ENCODE measurements at places on chromosomes 12 and 14.

- peak; percentile 56 for DNase-seq
These were observed 10.0 kb upstream of the DDX47 start for GRCh38 chr12:12803186-12803585.

- DNase-seq: no peak
These were observed 42.0 kb downstream of the TRAF3 start for GRCh38 chr14:102819176-102819628.

DNA sequence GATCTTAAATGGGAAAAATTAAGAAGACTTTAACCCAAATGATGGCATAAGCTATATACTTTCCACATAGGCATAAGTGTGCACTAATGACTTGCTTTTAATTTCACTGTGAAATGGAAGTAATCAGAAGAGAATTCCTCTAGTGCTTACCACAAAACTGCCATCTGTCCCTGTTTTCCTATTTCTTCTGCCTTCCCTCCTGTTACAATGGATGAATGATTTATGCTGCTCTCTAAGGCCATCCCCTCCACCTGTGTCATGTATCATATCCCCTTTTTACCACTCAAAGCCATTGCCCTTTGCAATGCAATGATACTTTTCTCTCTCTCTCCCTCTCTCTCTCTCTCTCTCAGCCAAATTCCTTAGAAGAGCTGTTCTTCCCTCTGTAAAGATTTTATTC lies 109.1 kb downstream of the C12orf50 start:
- DNase-seq: no peak

- DNase-seq: no peak
These were observed 113.9 kb upstream of the FGD4 start for GRCh38 chr12:32285489-32285888.

- no peak for DNase-seq
These were observed 43.9 kb downstream of the TMTC3 start for GRCh38 chr12:88185988-88186387.

- DNase-seq: no peak
These were observed 66.0 kb downstream of the BMP4 start for GRCh38 chr14:53890611-53891101.

GRCh38 chr12:93292213-93292612 lies 85.5 kb upstream of the NUDT4 start:
- no peak for DNase-seq

DNA sequence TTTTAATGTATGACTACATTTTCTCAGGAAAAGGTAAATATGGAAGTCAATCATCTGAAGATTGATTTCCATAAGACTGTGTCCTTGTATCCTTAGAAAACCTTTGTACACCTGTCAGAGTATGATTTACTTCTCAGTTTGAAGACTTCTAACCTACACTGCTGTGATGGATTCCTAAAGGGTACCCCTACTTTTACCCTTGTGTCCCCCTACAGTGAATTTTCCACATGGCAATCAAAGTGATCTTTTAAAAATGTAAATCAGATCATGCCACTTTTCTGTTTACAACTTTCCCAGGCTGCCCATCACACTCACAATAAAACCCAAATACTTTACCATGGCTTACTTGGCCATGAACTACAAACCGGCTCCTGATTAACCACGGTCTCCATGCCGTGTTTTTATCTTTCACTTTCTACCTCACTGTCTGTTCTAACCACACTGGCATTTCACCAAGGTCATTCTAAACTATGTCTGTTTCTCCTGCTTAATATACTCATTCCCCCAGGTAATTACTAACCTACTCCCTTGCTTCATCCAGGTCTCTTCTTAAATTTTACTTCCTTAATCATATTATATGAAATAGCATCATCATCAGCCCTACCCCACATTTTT lies 8.1 kb downstream of the DNAI7 start:
- DNase-seq: no peak

DNA sequence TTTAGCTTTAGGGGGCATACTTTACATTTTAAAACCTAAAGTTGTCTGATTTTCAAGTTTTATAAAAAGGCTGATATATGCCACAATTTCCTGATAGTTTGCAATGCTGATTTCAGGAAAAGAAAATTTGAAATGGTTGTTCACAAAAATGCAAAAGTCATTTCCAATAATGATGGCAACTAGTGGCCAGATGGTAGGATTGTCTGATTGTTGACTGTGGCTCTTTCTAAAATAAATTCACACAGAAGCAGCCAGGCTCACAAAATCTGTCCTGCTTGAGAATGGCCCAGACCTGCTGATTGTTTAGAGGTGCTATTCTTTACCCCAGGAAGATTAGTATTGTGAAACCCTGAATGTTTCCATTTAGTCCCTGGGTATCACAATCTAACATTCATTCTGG lies 220.3 kb downstream of the NELL2 start:
- no peak for DNase-seq

- no peak for DNase-seq
These were observed 49.2 kb downstream of the GALNT4 start for GRCh38 chr12:89475203-89475990.

DNA sequence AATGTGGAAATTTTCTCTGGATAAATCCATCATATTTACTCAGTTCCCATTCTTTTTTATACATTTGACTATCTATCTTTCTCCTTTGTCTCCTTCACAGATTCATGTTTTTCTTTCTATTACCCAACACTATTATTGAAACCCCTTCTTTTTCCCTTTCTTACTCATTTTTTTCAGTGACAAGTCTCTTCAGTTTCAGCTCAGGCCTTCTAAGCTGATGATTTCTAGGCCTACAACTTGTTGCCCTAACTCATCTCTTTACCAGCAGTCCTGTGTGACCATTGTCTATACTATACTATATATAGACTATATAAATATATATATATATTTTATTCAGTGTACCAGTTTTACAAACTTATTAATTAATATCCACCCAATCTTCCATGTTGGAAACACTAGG lies 31.8 kb downstream of the SLC16A7 start:
- DNase-seq: no peak

- DNase-seq: no peak
These were observed 111.4 kb downstream of the ZFP36L1 start for GRCh38 chr14:68681256-68682011.

DNA sequence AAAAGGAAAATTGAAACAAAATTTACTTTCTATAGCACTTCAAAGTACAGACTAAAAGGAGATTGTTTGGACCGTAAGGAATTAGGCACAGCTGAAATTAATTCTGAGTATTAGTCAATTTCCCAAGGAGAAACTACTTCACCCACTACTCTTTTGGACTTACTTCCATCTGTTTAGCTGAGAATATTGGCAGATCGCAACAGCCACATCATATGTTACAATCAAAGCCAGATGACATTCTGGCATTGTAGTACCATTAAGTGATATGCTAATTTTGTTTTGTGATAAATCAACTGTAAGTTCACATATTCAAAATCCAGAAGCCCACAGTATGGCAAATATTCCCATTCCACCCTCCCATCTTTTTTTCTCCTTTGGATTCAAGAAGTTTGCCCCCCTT lies 47.1 kb upstream of the ANKS1B start:
- DNase-seq: no peak

GRCh38 chr12:104974626-104975290 lies 11.4 kb upstream of the NOPCHAP1 start:
- no peak for DNase-seq

DNA sequence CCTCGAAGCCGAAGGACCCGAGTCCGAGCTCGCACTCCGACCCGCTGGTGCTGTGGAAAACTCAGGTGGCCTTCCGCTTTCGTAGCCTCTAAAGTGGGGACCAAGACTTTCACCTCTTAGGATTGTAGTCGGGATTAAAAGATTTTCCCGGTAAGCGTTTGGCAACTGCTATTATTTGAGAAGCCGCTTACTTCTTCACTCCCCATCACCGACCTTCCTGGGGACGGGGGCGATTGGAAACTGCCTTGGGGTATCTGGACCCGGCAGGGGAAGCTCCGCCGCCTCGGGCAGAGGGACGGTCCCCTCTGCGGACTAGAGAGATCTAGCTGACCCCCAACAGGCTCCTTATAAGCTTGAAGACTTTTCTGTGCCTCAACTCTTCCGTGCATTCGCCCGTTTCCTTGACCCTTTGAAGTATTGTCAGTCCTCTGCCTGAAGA lies 659 bp downstream of the TRAFD1 start:
- no peak for DNase-seq

DNA sequence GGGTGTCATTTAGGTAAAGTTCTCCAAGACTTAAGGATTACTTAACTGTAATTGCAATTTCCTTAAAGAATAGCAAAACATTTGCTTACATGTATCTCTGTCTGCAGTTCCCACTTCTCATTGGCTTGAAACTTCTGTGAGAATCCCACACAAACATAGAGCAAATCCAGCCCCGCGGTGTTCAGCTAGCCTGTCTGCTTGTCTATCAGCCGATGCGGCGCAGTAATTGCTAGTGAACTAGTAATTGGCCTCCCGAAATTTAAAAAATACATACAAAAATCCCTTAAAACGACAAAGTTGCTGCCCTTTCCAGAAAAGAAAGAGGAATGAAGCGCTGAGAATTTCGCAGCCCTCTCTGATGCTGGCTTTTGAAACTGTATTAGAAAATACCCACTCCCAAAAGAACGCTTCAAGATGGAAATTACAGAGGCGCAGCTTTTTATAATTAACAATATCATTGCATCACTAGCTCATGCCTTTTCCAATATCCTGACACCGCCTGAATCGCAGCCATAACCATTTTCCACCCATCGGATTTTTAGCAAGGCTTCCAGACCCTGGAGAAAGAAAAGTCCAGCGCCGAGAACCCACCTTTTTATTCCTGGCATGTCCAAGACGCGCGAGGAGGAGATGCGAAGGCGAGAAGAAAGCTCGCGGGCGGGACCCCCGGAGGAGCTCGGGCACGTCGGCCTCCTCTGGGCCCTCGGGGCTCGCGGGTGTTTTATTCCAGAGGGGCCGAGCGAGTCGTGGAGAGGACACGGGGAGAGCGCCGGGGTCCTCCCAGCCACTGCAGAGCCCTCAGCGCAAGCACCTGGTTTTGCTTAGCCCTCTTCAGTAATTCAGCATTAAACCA lies 646 bp downstream of the FBLN5 start:
- peak; percentile 0 for DNase-seq

DNA sequence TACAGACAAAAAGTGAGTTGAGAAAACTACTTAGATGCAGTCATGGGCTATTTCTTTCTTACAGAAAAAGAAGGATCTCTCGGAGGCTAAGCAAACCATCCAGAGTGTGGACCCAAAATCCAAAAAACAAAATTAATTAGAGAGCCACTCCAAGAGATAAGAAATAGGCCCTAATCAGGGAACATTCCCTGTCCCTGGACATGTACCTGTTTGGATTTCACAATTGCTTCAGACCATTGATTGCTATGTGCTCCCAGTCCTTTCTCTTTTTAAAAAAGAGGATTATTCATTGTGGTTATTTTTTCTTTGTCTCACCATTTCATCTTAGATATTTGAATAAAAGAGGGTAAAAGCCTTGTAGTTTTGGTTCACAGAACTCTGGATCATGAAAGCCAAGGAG lies 549.9 kb downstream of the ETNK1 start:
- DNase-seq: no peak

DNA sequence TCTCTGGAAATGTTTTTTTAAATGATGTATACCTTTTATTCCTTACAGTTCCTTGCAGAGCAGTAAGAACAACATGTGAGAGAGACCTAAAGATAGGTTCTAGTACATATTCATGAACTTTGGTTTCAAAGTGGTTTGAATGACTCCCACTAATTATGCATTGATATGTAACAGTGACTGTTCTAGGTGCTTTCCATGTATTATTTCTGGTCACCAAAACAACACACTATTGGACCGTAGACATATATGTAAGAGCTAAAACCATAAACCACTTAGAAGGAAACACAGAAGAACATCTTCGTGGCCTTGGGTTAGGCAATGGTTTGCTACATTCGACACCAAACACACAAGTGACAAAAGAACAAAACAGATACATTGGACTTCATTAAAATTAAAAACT lies 37.9 kb downstream of the SOX5 start:
- DNase-seq: no peak

DNA sequence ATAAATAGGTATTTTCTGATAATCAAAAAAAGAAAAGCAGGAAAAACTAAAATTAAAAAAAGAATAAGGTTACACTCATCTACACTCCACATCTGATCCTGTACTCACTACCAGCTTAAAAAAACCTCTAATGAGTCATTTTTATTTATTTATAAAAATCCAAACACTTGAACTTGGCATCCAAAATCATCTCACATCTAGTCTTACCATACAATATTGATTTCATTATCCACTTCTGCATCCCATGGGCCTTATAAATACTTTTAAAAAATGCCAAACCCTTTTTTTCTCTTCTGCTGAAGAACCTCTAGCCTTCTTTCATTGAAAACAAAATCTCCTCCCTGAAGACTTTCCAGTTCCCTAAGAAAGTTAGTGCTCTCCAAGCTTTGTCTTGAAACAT lies 109.7 kb downstream of the TMTC3 start:
- no peak for DNase-seq

DNA sequence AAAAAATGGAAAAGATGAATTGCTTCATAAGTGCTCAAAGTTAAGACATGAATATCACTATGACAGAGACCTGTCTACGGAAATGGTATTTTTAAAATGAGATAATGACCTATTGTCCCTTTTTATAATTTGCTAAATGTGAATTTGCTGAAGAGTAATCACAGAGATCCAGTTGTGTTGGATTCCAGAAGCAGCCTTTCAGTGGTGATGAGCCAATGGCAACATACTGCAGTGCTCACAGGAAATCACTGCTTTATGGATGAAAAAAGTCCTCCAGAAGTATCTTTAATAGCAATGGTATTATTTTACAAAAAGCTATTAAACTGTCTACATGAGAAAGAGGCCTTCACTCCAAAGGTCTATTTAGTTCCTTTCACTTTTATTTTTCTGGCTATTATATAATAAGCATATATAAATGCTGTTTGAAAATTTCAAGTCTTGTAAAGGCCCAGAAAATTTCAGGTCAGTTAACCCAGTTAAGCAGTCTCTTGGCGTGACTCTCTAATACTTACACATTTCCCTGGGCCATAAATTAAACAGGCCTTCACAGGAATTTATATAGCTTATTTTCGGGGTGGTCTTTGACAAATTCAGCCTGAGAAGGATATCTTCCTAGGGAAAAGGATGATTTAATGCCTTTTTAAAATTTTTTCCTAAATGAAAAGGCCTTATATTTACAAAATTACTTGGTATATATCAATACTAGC lies 55.4 kb downstream of the KCNJ8 start:
- DNase-seq: no peak

DNA sequence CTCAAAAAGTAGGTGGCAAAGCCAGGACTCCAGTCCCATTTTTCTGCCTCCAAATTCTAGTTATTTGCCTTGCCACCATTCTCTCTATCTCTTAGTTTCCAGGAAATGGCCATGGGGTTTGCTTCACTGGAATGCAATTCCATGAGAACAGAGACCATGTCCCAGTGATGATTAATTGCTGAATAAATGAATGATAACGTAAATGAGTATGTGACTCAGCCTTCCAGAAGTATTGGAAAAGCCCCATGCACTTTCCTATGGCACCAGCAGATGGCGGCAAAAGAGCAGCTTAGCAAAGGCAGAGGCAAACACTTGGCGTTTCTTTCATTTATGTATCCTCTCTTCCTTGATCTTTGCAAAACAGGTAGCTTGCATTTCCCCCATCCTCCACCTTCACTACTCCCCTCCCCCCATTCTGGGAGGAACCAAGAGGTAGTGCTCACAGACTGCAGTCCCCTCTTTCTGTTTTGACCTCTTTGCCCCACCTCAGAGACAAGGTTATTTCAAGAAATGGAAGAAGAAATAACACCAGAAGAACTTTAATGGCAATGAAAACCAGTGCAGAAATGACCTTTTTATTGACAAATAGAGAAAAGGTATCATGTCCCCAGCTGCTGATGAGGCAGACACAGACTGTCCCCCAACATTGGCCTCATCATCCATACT lies 21.3 kb downstream of the TBX3 start:
- DNase-seq: peak; percentile 80

- DNase-seq: no peak
These were observed 263.7 kb upstream of the SEL1L start for GRCh38 chr14:81797315-81797714.

- DNase-seq: no peak
These were observed 139.9 kb upstream of the KRR1 start for GRCh38 chr12:75651342-75651695.
